ENCODE measurements at places on chromosomes 11 and 22. TPM values are rescaled to one million over a fixed set of nuclear protein-coding genes. Genes with fewer than 3 reads are reported as not detected.

Gene CCDC15
- 6.6 TPM for total RNA-seq

Gene SIAE
- total RNA-seq: 4.4 TPM

DNA sequence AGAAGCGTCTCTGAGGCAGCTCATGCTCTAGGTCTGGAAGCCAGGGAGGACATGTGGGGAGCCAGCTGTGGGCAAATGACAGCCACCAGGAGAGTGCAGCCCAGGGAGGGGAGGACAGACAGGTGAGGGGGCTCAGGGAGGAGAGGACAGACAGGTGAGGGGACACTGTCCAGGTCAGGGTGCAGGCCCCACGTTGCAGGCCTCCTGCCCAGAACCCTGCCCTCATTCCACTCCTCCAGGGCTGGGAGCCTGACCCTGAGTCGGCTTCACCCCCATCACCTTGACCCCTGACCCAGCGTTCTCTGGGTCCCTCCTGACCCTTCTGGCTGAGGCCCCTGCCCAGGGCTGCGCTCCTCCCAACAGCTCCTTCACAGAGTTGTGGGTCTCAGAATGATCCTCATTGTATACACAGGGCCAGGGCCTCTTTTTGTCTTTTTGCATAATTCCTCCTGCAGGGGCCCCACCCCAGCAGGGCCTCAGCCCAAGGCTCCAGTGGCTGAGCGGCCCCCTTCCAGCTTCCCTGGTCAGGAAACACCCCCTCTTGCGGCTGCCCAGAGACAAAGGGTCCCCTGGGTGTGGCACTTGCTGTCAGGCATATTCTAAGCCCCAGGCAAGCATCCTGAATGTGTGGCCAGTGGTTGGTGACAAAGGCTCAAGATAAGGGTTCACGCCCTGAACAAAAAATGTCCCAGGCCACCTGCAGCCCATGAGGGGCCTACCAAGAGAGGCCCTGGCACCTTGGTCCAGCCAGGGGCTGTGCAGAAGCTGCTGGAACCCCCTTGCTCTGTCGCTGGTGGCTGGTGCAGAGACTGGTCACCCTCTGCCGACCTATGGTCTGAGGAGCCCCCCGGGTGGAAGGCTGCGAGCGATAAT, 853.0 kb downstream of the BRD1 start:
- no peaks in the 10 kb centered on the region for H3K4me1 ChIP-seq
- no peak overlapping the region for H3K4me3 ChIP-seq
- H3K36me3 ChIP-seq: no peaks in the 10 kb centered on the region
- DNase-seq: no peak

DNA sequence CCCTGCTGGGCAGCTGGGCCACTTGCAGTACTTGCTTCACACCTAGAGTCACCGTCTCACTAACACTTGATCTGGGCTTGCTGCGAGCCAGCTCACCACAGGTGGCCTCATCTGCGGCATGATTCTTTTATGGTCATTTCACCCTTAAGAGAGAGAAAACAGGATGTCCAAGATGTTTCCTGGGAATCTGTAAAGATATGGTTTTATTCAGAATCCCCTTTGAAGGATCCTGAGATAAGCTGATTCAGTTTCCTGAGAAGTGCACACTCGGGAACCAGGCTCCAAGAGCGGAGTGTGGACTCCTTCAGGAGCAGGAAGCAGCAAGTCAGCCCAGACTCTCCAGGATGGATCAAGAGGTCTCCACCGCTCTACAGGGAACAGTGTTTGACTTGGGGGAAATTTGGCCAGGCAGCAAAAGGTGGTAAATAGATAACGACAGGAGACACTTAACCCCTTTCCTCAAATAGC, 21.8 kb upstream of the TP53AIP1 start:
- H3K36me3 ChIP-seq: no peaks in the 10 kb centered on the region
- peak overlapping the region; percentile 39 for H3K4me3 ChIP-seq
- peaks cover 23% of the 10 kb centered on the region for H3K4me1 ChIP-seq
- no peak for DNase-seq
- H3K27me3 ChIP-seq: no peaks in the 10 kb centered on the region
- H3K27ac ChIP-seq: peak overlapping the region; percentile 45

DNA sequence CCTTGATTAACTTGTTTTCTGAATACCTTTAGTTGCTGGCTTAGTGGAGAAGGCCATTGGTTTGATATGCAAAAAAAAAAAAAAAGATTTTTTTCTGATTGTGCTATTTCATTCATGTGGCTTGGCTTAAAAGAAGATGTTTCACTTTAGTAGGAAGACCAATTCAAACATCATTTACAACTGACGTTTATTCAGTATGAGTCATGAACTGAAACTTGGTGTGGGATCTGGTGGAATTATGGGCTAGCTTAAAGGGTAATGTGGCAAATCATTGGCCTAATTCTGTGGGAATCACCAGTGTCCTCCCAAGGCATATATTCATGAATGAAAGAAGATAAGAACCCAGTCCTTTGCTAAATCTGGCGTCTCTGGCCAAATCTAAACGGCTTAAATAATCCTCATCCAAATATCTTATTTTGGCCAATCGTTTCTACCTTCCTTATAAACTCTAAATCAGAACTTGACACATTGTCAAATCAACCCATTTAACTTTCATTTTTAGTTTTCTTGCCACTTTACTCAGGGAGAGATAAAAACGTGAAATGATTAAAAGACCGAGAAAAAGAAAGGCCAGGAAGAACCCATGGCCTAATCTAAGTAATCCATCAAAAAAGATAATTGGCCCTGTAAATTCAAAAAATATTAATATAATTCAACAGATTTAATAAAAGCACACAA, 77.0 kb downstream of the DDIAS start:
- H3K36me3 ChIP-seq: peaks cover 25% of the 10 kb centered on the region
- no peak for DNase-seq
- peak overlapping the region; percentile 2 for H3K4me3 ChIP-seq
- no peak overlapping the region for H3K27ac ChIP-seq

Gene CHRM1
- total RNA-seq: not detected

Gene SCN2B
- not detected for total RNA-seq

DNA sequence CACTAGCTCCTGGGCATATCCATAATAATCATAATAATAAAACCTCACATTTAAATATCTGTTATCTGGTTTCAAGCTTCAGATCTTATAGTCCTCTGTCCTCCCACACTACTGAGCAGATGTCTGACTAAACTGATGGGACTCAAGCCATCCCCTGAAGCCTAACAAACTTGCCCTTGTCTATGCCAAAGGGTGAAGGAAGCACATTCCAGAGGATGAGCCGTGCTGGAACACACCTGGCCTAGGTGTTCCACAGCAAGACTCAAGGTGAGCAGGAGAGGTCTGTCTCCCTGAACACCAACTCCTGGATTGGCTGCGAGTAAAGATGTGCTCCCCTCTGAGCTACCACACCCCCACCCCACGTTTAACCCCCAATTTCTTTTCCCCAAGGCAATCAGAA, 14.7 kb downstream of the SCUBE2 start:
- peaks cover 37% of the 10 kb centered on the region for H3K27me3 ChIP-seq
- no peak overlapping the region for H3K27ac ChIP-seq
- no peaks in the 10 kb centered on the region for H3K36me3 ChIP-seq
- peaks cover 3% of the 10 kb centered on the region for H3K4me1 ChIP-seq

- peaks cover 2% of the 10 kb centered on the region for H3K36me3 ChIP-seq
- H3K27me3 ChIP-seq: peaks cover 5% of the 10 kb centered on the region
- peak overlapping the region; percentile 19 for H3K27ac ChIP-seq
- H3K4me3 ChIP-seq: no peak overlapping the region
These were observed 9.0 kb upstream of the CYTH4 start for GRCh38 chr22:37273126-37273845.

GRCh38 chr11:95066716-95067038, at the start of gene SRSF8:
SRSF8 (plus strand) TSS chr11:95066919; CDS start chr11:95067227, 308 bp downstream.
- H3K27me3 ChIP-seq: peaks cover 13% of the 10 kb centered on the region
- no peak for DNase-seq
- H3K27ac ChIP-seq: peak within 1 kb of the TSS; percentile 92
- peaks cover 9% of the 10 kb centered on the region for H3K36me3 ChIP-seq

Data from activated naive CD8-positive, alpha-beta T cell treated with anti-CD3 and anti-CD28 coated beads, Interleukin-2, amount 10 ng/mL, durations not matched to agents 7 days and 5 days (primary cell).